CD4-positive, alpha-beta T cell treated with Interleukin-10 for 1 hour (primary cell): ENCODE measurements at places on chromosomes 5 and 9.
A peak's percentile ranks its signal among the peaks of the same experiment; 100 is the strongest.

- peak; percentile 69 for DNase-seq
Observed at GRCh38 chr9:126558051-126558665, 55.6 kb upstream of the LMX1B start.

DNA sequence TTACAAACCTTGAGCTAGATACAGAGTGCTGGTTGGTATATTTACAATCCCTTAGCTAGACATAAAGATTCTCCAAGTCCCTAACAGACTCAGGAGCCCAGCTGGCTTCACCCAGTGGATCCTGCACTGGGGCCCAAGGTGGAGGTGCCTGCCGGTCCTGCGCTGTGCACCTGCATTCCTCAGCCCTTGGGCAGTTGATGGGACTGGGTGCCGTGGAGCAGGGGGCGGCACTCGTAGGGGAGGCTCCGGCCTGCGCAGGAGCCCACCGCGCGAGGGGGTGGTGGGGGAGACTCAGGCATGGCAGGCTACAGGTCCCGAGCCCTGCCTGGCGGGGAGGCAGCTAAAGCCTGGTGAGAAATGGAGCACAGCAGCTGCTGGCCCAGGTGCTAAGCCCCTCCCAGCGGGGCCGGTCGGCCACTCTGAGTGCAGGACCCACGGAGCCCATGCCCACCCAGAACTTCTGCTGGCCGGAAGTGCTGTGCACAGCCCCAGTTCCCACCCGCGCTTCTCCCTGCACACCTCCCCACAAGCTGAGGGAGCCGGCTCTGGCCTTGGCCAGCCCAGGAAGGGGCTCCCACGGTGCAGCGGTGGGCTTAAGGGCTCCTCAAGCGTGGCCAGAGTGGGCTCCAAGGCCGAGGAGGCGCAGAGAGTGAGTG lies 1464.7 kb downstream of the EFNA5 start:
- DNase-seq = no peak

DNA sequence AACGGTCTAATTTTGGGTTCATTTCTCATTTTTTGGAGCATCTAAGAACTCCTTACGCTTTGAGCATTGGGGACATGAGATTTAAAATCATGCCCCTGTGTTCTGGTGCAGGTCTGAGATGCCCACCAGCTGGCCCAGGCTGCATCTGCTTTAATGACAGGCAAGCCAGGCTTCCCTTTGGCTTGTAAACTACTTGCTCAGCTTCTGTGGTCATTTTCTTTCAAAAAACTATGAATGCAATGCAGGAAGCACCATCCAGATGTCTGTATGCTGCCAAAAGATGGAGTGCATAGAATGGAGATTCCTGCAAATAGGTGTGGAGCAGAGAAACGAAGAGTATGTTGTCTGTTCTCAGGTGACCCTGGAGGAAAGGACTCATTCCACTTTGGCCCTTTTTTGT lies 399.9 kb upstream of the ADAMTSL1 start:
- no peak for DNase-seq

- no peak for DNase-seq
Observed at GRCh38 chr9:8424786-8425410, 625.3 kb upstream of the DMAC1 start.

- no peak for DNase-seq
Observed at GRCh38 chr9:115746496-115746895, 407.1 kb upstream of the PAPPA start.

DNA sequence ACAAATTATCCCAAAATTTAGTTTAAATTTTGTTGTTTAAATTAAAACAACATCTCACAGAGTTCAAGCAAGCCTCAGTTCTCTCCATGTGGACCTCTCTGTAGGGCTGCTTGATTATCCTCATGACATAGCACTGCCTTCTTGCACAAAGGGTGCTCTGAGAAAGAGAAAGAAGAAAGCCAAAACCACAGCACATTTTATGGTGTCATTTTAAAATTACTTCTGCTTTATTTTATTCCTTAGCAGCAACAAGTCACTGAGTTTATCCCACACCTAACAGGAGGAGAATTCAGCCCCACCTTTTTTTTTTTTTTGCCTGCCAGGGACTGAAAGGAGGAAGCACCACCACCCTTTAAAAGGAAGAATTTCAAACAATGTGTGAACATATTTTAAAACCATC lies 12.8 kb upstream of the KCNV2 start:
- no peak for DNase-seq

GRCh38 chr5:178290376-178290775 lies 57.8 kb upstream of the PHYKPL start:
- no peak for DNase-seq

DNA sequence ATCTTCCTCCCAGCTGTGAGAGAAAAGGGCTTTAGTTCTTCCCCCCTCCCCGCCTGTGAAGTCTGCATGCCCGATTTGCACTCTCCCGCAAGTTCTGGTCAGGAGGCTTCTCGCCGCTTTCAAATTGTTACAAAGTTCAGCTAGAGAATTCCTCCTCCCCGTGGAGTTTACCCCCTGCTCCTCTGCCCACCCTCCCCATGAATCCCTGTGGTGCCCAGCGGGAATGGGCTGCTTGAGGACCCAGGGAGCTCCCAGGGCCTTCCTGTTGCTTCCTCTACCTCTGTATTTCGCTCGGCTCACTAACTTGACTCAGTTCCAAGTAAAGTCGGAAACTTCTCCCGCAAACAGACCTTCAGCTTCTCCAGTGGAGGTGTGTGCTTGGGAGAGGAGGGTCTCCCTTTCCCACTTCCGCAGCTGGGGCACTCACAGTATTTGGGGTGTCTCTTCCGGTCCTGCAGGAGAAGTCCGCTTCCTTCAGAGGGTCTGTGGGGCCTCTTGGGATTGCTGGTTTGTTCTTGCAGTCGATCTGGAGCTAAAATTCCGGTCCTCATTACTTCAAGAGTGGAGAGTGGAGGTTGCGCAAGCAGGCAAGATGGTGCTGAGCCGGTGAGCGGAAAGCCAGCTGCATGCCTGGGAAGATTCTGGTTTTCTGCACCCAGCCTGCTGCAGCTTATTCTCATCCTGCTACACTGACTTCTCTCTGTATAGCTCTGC lies 97.8 kb downstream of the ADAMTS12 start:
- no peak for DNase-seq

DNA sequence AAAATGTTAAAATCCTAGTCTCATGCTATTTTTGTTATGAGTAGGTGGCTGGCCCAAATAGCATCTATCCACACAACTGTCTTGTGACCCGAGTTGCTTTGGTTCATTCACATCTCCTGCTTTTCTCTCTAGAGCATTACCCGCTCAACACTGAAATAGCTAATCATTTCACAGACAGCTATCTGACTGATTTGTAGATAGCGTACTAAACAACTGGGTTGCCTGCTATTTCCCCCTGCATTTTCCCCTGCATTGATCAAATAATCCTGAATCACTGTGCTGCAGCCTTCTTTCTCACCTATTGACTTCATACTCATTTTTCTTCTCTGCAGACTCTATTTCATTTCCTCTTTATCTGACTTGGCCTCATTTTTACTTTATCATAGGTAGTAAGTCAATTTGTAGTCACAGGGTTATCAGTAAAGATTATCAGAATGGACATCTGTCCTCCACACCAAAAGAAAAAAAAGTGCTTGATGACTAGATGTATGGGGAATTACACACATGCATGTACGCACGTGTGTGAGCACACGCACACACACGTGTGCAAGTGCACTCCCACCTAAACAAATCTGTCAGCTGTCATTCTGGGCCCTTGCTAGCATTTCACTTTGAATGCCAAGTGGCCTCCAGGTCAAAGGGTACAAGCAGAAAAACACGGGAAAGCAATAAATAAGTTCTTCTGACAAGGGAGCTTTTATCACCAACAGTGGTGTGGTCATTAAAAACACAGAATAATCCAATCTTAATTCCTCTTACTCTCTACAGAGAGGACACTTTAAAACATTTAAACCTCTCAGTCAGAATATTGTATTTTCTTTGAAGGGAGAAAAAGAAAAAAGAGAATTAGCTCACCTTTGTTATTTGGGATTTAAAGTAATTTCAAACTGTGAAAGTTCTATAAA lies 501.6 kb downstream of the EFNA5 start:
- no peak for DNase-seq

- DNase-seq = no peak
Observed at GRCh38 chr5:163508753-163509152, 3.3 kb downstream of the MAT2B start.
